Type B pancreatic cell (in vitro differentiated cells): ENCODE measurements at places on chromosomes 12 and 14.
A peak's percentile ranks its signal among the peaks of the same experiment; 100 is the strongest.

DNA sequence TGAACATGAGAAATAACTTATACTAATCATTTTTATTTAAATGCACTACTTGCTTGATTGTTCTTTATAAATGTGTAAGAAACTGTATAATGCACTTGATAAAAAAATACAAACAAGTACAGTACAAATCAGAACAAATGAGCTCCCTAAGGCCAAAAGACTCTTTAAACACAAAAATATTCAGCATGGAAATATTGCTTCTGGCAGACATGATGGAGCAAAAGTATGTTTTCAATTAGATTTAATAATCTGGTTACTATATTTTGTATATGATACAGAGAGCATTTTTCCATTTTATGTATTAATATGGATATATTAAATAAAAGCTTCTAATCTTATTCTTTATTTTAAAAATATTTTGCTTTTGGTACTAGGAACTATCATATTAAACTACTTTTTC is 800.2 kb upstream of the LRFN5 start:
- no peak for DNase-seq

DNA sequence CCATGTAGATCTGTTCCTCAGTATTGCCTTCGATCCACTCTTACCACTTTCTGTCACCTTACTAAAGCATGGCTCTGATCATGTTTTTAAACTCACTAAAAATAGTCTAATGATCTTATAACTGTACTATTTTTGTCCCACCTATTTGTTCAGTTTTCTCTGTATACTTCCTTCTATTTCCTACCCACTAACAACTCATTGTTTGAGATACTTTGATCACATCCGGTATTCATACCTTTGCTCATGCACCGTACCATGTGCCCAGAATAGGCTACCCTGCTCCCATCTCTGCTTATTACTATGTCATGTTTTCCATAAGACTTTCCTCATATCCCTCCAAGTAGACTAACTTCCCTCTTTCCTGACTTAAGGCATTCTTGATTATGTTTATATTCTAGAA is 128.6 kb downstream of the MED13L start:
- DNase-seq = no peak

- DNase-seq = no peak
Measured at GRCh38 chr12:65326616-65327015, 48.1 kb downstream of the MSRB3 start.

- no peak for DNase-seq
Measured at GRCh38 chr14:35551081-35551480, 17.1 kb downstream of the INSM2 start.

DNA sequence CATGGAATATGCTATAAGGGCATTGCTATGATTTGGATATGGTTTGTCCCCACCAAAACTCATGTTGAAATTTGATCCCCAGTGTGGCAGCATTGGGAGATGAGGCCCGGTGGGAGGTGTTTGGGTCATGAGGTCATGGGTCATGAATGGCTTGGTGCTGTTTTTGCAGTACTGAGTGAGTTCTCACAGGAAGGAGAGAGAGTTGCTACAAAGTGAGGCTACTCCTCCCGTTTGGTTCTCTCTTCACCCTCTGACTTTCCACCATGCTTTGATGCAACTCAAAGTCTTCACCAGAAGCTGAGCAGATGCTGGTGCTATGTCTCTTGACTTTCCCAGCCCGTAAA is 388.1 kb upstream of the TMPO start:
- DNase-seq = no peak

DNA sequence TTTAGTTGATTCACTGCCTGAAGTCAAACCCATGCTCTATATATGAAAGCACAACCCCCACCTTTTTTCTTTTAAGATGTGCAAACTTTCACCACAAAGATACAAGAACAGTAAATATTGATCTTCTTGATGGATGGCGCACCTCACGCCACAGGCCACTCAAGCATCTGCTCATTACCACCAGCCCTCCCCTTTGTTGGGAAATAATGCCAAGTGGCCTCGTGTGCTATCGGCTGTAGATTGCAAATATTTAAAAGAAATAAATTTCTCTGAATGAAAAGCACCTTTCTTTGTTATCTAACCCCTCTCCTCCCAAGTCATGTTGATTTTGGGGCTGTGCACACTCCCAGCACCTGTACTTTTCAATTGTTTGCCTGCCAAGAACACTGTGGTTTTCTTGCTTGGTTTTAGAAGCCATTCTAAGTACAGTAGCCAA is 122.7 kb downstream of the C12orf42 start:
- no peak for DNase-seq

GRCh38 chr12:64240781-64241180 is 18.7 kb upstream of the KICS2 start:
- DNase-seq = no peak

DNA sequence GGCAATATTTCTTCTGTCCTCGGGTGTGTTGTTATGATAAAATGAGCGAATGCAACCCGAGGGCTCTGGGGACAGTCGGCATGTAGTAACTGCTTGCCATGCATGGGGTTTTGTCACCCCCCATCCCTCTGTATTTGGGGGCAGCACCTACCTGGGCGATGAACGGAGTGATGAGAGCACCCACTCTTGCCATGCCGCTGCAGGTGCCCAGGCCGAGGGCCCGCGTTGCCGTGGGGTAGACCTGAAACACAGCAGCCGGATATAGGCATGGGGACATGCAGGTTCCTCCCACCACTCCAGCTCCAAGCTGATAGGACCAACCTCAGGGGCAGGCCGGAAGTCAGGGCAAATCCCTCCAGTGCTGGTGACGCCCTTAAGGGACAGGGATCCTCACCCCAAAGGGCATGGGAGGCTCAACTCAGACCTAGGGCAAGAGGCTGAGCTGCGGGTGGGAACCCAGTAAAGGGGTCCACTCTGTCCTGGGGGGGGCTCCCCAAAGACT is 35.8 kb downstream of the DAO start:
- no peak for DNase-seq

DNA sequence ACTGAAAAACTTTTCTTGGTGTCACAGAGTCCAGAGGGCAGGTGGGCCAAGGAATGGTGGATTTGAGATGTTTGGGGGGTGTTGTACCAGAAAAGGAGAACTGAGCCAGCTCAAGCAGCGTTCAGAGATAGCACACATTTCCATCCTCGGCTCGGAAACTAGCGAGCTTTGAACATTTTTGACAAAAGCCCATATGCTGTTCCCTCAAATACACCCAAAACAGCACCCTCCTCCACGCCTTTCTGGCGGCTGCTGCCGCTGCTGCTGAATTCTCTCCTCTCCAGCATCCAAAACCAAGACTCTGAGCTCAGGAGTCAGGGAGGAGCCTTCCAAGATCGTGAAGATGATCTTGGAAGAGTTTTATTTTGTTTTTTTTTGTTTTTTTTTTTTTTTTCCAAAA is 961 bp downstream of the SRRM4 start:
- DNase-seq = no peak

- DNase-seq = no peak
Measured at GRCh38 chr14:81298911-81299310, 78.2 kb upstream of the GTF2A1 start.

- no peak for DNase-seq
Measured at GRCh38 chr12:102811110-102811737, 105.8 kb downstream of the PAH start.

- no peak for DNase-seq
Measured at GRCh38 chr14:101004176-101004575, 100.7 kb upstream of the RTL1 start.

- DNase-seq = no peak
Measured at GRCh38 chr12:66594688-66595087, 84.2 kb downstream of the GRIP1 start.

- DNase-seq = peak; percentile 68
Measured at GRCh38 chr14:64387232-64387781, 846 bp upstream of the MTHFD1 start.

GRCh38 chr14:50357124-50357523 is 39.6 kb downstream of the CDKL1 start:
- DNase-seq = no peak

GRCh38 chr12:73465106-73465505 is 1072.5 kb upstream of the ATXN7L3B start:
- DNase-seq = no peak

DNA sequence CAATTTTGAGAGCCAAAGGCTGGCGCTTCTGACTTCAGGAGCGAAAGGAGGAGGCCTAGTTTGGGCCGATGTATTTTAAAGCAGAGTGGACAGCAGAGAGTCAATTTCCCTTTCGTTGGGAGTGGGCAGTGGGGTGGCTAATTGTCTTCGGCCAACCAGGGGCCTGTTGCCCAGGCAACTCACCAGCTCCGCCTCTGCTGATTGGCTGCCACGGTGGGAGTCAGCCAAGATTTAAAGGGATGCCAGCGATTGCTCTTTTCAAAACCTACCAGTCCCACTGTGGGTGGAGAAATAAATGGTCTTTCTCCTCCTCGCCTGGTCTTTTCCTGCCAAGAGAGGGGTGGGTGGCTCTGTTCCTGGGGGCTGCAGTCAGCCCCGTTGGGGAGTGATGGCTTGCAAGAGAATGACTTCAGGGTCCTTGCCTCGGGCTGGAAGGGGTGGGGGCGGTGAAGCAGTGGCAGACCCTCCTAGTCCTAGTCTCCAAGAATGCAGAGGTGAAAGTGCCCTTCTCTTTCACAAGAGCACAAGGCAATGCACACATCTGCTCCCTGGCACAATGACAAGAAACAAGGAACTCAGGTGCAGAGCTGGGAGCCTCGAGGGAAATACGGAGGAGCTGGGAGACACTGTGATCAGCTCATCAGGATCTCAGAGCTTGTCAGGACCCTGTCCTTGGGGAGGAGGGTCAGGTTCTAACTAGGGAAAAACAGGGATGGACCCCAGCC is 37.7 kb downstream of the RASAL1 start:
- no peak for DNase-seq

DNA sequence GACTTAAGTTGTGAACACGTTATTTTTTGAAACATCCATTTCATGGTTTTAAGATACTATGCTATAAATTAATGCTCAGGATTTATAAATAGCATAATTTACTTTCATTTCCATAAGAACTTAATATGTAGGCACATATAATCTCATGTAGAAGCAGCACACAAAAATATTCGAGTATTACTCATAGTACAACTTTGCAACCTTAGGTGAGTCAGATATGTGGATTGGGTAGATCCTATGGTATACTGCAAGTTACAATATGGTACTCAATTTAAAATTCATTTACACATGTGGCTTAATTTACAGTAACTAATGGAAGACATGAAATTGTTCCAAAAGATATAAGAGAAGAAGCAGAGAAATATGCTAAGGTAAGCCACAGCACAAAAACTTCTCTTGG is 26.0 kb downstream of the PSMA3 start:
- no peak for DNase-seq

DNA sequence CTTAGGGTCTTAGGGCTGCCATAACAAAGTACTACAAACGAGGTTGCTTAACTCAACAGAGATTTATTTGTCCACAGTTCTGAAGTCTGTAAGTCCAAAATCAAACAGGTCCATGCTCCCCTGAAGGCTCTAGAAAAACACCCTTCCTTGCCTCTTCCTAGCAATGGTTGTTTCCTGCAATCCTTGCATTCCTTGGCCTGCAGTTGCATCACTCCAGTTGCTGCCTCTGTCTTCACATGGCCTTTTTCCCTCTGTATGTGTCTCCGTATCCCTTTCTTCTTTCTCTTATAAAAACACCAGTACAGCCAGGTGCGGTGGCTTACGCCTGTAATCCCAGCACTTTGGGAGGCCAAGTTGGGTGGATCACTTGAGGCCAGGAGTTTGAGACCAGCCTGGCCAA is 17.4 kb downstream of the KCNMB4 start:
- DNase-seq = no peak

GRCh38 chr12:6189028-6189427 is 11.2 kb upstream of the CD9 start:
- DNase-seq = no peak

DNA sequence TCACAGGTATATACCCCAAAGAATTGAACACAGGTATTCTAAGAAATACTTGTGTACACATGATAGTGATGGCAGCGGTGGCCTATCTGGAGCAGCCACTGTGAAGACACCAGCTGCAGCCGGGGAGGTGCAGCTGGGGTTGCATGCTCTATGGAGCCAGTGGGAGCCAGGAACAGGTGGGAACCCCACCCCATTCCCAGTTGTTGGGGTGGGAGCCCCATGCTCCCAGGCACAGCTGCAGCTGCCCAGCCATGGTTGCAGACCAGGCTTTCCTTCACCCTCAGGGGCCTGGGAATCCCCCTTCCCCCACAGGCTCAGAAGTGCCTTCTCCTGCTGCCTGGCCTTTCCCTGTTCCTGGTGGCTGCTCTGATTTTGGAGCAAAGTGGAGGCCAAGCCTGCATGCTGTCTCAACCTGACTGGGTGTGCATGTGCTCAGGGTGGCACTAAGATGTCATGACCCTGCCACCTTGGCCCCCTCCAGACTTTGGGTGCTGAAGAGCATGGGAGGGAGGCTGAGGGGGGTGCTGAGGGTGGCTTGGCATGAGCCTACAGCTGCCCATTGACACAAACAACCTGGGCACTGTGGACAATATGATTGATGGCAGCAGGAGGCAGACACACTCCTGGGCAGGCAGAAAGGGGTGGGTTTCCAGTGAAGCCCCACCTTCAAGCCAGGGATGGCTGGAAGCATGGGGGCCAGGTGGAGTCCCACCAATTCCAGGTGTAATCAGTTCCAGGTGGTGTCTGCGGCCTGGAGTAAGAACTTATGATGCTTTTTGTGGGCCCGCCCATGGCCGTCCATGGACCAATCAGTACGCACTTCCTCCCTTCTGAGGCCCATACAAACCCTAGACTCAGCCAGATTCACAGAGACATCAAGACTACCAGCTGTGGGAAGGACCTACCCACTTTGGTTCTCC is 234.7 kb downstream of the ADGRD1 start:
- no peak for DNase-seq

- no peak for DNase-seq
Measured at GRCh38 chr14:35878272-35879150, 52.4 kb downstream of the BRMS1L start.

GRCh38 chr12:50066402-50066801 is 9.0 kb downstream of the ASIC1 start:
- DNase-seq = no peak

DNA sequence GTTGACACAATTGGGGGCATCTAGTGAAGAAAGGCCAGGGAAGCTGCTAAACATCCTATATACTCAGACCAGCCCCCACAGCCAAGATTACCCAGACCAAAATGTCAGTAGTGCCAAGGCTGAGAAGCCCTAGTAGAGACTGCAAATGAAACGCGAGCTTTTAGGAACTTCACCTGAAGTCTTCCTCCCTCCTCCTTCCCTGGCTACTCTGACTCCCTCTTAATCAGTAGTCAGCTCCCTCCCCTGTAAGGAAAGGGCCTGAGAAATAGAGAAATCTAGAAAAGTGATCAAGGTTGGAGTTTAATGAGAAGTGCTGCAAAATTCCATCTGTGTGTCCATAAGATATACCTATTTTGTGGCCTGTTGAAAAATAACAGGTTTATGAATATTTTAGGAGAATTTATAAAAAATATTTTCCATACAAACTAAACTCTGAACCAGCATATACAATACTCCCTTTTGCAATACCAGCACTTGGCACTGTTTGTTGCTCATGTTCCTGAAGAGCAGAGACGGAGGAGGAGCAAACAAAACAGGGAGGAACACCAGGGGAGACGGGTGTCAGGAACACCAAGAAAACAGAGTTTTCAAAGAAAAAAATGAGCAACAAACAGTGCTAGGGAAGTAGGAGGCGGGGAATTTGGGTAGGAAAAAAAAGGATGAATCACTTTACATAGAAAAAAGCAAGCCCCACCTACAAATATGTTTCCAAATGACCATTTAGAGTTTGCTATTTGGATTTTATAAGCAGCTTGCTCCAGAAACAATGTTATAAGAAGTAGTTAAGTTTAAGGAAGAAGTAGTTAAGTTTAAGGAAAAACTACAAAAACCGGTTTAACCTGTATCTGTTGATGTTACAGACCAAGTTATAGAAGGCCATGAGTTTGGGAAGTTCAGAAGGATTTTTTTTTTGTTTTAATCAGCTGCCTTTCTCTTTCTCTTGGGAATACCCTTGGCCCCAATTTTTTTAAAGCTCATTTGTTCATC is 282.1 kb upstream of the GRIP1 start:
- no peak for DNase-seq

- no peak for DNase-seq
Measured at GRCh38 chr12:118526255-118527095, 150.1 kb downstream of the SUDS3 start.
